ENCODE measurements at places on chromosomes 3 and 15.

- DNase-seq = no peak
These were observed 2.1 kb downstream of the LSAMP start for GRCh38 chr3:116443191-116443661.

- no peak for DNase-seq
These were observed 43.0 kb upstream of the IDH2 start for GRCh38 chr15:90145259-90145658.

DNA sequence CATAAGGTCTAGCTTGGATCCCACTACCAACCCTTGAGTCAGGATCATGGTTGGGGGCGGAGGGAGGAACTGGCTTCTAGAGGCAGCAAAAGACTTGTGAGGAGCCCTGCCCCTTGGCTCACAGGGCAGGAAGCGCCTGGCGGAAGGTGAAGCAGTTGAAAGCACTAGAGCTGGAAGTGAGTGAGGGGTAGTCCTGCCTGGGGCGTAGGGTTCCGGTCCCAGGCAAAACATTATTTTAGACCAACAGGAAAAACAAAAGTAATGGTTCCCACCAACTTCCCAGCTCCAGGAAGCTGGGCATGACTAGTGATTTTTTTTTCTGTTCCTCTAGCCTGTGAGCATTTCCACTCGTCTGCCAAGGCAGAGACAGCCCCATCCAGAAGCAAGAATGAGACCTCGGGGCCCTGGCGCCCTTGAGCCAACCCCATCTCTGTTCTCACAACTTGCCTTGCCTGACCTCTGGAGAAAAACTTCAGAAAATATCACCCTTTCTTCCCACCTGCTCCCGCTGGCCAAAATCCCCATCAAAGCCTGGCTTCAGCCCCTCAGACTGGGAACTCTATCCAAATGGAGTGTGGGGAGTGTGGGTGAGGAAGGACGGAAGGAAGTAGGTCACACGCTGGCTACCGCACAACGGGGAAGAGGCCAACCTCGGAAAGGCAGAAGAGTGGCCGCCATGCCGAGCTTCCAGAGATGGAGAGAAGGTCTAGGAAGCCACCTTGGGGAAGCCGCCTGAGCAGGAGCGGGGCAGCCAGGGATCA is 57.5 kb downstream of the RBPMS2 start:
- DNase-seq = no peak

DNA sequence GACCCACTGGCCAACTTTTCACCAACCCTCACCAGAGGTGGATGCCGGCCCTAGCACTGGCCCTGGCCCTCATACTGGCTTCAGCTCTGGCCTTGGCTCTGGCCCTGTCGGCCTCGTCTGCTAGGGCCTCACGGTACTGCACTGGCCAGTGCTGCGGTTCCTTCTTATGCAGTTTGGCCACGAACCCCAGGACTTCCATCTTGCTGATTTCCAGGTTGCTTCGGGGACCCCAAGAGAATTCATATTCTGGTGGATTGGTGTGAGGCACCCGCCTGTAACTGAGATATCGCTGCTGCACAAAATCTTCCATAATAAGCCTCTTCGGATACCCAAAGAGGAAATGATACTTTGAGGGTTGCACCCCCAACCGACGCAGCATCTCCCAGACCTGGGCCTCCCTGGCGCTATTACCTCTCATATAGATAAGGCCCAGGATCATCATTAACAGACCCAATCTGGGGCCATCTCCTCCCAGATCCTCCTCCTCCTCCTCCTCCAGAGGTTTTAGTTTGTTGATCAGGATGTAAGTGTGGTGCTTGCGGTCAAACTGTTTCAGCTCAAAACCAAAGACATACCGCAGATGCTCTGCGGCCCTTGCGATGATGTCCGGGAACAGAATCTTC is 883 bp downstream of the MAGEF1 start:
- DNase-seq = no peak

DNA sequence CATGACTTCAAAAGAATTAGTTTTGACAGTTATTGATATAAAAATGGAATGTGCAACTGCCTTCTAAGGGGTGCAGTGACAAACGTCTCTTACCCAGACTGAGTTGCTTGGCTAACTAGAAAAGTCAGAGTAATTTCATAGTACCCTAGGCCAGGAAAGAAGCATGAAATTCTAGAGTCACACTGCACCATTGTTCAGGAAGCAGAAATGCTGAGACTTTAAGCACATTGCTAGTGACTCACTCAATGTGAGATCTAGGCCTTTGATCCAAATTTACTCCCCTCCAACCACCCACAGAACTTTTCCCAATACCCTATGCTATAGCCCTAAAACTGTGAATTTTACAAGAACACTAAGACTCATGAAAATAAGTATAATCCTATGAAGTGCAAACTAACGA is 110.8 kb downstream of the DUT start:
- no peak for DNase-seq

DNA sequence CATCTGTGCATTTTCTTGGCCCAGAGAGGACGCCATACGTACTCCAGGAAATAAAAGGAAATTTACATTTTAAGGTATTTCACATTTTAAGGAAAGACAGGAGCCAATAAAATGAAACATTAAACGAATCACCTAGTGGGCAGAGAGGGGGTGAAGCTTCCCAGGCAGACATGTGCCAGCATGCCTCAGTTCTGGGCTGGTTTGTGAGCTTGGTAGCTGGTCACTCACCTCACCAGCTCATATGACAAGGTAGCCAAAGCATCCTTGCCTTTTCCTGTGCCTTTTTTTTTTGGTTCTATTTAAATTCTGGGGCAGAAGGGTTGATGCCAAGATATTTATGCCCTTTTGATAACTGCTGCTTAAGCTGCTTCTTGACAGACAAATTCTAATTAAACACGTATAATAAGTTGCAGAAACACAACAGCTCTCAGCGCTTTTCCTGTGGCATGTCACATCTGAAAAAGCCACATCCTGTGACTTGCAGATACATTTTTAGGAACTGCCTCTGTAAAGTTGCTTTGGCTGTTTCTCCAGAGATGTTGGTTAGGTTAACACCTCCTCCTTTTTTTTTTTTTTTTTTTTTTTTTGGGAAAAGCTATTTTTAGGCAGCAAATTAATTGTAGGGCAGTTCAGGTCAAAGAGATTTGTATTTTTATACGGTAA is 218.6 kb downstream of the PDCD6IP start:
- peak; percentile 59 for DNase-seq

GRCh38 chr15:50330921-50331320 is 24.1 kb downstream of the GABPB1 start:
- no peak for DNase-seq

GRCh38 chr15:20643024-20643770 is 101.6 kb upstream of the GOLGA6L6 start:
- no peak for DNase-seq

DNA sequence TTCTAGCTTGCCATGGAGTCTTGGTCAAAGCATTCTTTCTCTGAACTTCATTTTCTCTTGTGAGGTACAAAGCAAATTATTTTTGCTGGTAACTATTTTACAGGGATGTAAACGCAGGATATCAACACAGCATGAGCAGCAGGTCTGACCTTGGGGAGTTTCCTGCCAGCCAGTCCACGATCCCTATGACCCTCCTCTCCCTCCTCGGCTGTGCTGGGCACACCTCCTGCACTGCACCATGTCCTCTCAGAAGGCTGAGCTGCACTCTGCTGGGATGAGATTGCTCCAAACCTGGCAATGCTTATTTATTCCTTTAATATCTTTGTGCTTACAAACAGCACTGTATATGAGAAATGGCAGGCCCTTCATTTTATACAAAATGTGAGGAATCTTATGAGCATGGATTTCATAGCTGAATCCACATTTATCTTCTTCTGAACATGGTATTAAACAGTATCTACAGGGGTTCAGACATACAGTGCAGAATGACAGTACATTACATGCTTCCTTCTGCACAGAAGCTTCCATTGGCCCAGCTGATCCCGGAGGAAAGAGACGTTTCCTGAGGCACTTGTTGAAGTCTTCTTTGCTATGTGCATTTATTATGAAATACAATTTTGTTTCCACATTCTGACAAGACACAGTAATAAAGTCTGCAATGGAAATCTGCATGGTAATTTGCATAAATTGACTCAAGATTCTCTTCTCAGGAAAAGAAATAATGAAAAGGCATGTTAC is 41.2 kb downstream of the RAB6B start:
- no peak for DNase-seq

GRCh38 chr15:93266291-93266690 is 177.3 kb upstream of the RGMA start:
- DNase-seq = no peak

Measured in suppressor macrophage (primary cell).